Anterior cingulate cortex (tissue), 58 donors: ENCODE measurements at places on chromosomes 16 and 17.

- DNase-seq = no peak
These were observed 430 bp downstream of the AMFR start for GRCh38 chr16:56424791-56425438.

- DNase-seq = no peak
These were observed at the start of gene RILP for GRCh38 chr17:1649844-1650501. Gene RILP (minus strand): TSS chr17:1649866. CDS start chr17:1649804, 62 bp downstream.

GRCh38 chr17:40535924-40536294 is 29.4 kb downstream of the CCR7 start:
- DNase-seq = no peak

GRCh38 chr16:75074920-75075687 is 41.5 kb downstream of the LDHD start:
- DNase-seq = no peak

GRCh38 chr17:77894126-77894956 is 64.2 kb upstream of the TNRC6C start:
- DNase-seq = no peak

DNA sequence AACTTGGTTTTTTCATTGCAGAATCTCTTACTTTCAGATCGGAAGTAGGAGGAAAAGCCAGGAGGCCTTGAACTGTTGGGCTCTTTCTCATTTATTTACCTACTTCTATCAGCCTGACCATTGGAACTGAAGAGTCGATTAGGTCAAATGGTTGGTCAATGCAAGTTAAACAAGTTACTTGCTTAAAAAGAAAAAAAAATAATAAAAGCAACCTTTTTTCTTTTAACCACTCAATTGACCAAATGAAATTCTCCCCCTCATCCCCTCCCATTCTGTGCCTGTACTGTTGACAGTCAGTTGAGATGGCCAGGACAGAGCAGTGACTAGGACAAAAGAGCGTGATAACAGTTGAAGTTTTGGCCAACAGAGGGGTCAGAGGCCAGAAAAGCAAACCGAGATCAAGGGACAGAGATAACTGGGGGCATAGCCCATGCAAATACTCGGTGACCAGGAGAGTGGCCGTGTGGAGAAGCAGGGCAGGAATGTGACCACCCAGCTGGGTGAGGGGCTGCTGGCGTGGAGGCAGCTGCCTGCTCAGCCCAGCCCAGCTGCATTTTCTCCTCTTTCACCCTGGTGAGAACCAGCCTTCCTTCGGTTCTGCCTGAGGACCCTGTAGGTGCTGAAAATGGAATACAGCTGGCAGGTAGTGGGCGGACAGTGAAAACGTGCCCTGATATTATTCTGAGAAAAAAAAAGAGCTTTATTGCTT is 72.2 kb downstream of the HS3ST3B1 start:
- no peak for DNase-seq

DNA sequence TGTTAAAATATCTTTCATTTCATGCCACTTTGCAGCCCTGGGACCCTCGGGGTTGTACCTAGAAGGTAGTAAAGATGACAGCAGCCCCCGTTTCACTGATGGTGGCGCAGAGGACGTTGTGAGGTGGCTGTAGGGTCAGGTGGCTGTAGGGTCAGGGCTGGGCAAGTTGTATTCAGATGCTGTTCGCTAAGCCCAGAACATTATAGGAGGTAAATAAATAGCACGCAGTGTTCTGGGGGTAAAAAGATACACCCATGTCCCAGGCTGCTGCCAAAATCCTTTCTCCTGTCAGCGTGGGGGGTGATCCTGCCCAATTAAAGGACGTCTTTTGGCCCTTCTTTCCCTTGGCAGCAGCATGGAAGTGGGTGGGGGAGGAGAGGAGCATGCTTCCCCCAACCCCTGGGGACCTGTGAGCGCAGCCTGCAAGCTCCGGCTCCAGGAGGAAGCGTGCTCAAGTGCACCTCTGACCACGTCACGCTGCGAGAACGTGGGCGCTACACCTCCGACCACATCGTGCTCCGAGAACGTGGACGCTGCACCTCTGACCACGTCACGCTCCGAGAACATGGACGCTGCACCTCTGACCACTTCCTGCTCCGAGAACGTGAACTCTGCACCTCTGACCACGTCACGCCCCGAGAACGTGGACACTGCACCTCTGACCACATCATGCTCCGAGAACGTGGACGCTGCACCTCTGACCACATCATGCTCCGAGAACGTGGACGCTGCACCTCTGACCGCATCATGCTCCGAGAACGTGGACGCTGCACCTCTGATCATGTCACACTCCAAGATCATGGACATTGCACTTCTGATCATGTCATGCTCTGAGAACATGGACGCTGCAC is 182.1 kb downstream of the RPTOR start:
- DNase-seq = no peak

DNA sequence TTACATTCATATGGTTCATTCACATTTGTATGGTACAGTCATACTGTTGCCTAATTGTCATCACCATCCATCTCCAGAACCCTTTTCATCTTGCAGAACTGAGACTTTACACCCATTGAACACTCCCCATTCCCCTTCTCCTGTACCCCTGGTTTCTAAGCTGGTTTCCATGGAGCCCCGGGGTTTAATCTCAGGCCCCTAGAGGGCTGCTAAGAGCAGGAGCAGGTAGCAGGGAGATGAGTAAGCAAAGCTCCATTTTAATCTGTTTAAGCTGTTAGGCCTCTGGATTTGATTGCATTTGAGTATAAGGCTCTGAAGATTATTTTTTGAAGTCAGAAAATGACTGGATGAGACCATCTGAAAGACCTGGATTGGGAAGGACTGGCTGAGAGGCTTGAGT is 68.5 kb upstream of the RPL38 start:
- no peak for DNase-seq

DNA sequence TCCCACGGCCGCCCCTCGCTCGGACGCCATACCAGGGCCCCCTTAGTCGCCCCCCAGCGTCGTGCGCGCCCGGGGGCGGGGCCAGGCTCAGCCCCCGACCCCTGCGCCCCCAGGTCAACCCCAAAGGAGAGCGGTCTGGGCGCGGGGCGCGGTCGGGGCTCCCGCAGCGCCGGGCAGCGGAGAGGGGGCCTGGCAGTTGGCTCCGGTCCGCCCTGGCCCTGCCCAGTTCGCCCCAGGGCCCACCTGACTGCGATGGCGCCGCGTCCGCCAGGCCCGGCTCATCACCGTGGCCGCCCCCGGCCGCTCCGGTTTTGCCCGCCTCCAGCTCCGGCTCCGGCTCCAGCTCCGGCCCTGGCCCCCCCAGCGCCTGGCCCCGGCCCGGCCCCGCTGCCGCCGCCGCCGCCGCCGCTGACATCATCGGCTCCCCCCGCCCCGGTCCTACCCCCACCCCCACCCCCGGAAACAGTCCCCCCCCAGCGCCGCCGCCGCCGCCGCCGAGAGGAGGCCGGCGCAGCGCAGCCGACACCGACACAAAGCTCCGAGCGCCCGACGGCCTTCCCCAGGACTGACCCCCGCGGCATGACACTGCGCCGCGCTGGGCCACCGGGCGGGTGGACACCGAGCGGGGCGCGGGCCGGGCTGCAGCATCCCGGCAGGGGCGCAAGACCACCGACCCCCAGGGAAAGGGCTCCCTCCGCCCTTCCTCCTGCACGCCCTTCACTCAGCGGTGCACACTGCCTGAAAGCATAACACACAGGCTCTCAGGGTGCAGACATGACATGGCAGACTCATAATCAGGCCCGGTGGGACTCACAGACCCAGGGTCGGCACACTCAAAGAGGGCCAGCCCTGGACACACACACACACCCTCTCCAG is at the start of gene ZBTB4:
TSS of gene ZBTB4 (minus strand) at position 419 of the 876 bp plus-strand sequence. CDS start 12,830 bp downstream, outside the sequence.
- DNase-seq = peak; percentile 75

DNA sequence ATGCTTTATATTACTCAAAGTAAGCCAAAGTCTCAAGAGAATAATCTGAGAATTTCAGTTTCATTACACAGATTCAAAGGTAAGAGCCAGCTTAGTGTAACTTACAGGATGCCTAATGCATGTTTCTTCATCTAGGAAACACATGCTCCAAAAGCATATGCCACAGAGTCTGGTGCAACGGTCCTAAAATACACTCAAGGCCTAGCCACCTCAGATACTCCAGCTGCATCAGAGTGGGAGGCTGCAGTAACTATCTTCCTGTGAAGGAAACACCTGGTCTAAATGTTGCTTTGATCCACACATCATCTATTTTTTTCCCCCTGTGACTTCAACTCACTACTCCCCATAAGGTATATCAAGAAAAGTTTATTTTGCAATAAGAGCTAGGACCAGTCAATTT is 51.6 kb upstream of the CORO6 start:
- no peak for DNase-seq

DNA sequence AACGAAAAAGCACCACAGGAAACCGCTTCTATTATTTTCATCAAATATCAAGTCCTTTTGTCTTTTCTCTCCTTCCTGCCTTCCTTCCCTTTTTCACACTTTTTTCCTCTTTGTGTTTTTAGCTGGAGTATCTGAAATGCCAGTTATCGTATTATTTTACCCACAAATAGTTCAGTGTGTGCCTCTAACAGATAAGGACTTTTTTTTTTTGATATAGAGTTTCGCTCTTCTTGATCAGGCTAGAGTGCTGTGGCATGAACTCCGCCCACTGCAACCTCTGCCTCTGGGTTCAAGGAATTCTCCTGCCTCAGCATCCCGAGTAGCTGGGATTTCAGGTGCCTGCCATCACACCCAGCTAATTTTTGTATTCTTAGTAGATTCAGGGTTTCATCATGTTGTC is 10.7 kb downstream of the DNAAF1 start:
- no peak for DNase-seq

GRCh38 chr17:82092628-82092994 is 5.4 kb downstream of the FASN start:
- no peak for DNase-seq

GRCh38 chr17:17750881-17751280 is 69.6 kb downstream of the RAI1 start:
- DNase-seq = no peak

DNA sequence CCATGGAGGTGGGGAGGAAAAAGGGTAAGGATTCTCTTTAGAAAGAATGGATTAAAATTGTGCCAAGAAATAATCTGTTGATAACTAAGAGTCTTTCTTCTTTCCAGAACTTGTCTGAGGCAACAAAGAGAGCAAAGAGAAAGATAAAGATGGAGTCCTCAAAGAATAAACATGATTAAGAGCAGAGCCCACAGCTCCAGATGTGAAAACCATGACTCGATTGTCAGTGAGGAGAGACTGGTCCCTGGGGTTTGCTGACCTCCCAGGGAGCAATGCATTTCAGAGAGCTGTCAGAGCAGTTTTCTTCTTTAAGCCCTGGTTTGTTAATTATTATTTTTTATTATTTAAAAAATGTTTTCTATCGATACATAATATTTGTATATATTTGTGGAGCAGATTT is 74.6 kb downstream of the TMEM100 start:
- no peak for DNase-seq

GRCh38 chr17:48162946-48163506 is 55.5 kb downstream of the SNX11 start:
- DNase-seq = no peak

- no peak for DNase-seq
These were observed 14.5 kb upstream of the ADORA2B start for GRCh38 chr17:15930426-15930825.

DNA sequence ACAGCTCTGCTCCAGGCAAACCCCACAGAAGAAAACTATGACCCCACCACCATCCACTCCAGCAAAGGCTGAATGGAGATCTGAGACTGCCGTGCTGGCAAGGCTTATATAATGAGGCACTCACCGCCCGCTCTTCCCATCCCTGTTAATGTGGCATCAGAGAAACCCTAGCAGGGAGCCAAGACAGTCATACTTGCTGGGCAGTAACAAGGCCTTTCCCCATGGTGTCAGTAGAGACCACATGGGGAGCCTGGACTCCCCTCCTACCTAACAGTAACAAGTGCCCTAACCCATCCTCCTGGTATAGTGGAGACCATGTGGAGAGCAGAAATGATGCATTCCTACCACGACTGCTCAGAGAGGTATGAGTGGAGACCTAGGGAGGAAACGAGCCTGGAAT is 235.2 kb downstream of the C16orf78 start:
- DNase-seq = no peak

DNA sequence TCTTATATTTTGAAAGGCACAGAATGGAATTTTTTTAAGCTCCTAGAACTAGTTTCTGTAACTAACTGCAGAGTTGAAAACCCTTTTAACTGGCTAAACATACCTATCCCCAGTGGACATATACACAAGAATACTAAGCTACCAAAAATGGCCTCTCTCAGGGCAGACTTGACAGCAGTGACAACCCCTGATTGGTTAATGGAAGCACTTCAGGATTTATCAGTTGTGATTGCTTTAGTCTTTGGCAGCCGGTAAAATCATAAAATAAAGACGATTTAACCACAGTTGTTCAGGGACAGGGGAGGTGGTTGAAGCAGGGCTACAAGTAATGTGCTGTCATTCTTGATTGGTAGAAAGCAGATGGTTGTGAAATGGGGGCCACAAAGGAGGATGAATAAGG is 452.0 kb upstream of the SOX9 start:
- no peak for DNase-seq

DNA sequence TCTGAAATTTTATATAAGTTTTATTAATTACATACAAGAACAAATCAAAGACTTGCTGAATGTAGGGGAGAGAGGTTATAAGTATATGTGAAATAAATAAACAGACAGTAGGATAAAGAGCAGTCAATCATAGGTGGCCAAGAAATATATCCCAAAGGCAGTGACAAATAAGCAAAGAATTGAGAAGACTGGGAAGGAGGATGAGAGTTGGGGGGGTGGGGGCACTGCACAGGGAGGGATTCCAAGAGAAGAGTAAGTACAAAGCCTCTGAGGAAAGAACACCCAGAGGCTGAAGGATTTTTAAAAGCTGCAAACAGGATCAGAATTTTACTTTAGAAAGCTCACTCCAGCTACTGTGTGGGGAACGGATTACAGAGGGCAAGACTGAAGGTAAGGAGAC is 2.8 kb downstream of the PELP1 start:
- DNase-seq = no peak

DNA sequence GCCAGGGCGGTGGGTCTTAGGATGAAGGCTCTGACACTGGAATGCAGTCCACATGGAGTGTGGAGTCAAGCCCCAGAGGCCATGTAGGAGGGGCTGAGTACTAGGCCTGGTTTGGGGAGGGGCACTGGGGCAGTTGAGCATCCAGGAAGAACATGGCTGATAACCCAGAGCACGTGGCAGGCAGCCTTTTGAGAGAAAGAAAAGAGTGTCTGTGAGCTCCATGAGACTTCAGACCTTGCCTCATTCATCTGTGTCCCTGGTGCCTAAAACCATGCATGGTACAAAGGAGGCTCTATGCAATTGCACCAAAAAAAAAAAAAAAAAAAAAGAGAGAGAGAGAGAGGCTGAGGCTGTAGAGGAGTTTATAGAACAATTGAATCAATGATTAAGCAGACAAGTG is 14.6 kb downstream of the SLC46A1 start:
- DNase-seq = no peak
